Kasumi-1 (cell line): ENCODE measurements at places on chromosomes 13 and 19.

DNA sequence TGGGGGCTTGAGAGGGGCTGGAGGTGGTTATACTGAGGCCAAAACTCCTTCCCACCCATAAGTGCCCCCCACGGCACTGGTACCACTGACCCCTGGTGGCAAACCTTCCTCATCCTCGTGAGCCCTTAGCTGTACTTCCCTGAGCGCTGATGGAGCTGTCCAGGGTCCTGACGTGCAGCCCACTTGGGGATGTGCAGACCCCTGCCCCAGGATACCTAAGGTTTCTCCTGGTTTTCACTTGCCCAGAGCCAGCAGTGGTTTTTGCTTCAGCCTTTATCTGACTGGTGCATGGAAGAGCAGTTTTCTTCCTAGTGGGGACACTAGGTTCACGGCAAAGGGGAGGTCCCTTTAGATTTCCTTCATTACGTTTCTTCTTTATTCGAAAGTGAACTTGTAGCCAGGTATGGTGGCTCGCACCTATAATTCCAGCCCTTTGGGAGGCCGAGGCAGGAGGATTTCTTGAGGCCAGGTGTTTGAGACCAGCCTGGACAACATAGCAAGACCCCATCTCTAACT, 28.7 kb upstream of the KCTD15 start:
- DNase-seq: peak; percentile 40

DNA sequence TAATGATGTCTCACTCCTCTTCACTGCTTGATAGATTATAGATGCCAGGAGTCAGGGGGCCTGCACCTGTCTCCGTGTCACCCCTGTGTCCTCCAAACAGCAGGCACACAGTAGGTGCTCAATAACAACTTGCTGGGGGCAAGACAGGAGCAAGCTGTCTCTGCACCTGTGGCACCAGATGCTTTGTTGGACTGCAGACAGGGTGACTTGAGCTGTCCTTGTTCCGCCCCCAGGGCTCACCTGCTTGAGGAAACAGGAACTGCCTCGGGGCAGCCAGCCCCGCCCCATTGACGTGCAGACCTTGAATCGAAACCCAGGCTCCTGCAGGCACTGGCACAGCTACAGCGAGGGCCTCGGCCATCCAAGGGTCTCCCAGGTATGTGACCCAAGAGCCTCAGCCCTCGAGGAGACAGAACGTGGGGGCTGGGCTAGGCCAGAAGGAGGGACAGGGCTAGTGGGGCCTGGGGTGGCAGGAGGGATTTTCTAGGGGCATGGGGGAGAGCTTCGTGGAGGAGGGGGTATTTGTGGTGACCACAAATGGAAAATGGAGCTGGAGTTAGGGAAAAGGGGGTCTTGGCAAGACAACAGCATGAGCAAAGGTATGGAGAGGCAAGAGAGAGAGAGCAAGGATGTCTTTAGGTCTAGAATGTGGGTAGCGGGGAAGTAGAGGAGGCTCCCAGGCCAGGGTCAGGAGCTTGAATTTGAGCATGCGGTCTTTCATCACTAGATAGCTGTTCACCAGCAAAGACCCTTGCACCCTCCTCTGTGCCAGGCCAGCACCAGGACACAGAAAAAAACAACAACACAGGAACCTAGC, at the start of gene HSH2D:
Gene HSH2D (plus strand): TSS at position 287 of the 817 bp plus-strand sequence. CDS start 5,066 bp downstream, outside the sequence.
- DNase-seq: no peak

GRCh38 chr13:108342369-108343289, 73.1 kb downstream of the TNFSF13B start:
- peak; percentile 78 for DNase-seq

- DNase-seq: peak; percentile 7
Observed at GRCh38 chr13:45595965-45596364, 19.6 kb downstream of the ERICH6B start.

DNA sequence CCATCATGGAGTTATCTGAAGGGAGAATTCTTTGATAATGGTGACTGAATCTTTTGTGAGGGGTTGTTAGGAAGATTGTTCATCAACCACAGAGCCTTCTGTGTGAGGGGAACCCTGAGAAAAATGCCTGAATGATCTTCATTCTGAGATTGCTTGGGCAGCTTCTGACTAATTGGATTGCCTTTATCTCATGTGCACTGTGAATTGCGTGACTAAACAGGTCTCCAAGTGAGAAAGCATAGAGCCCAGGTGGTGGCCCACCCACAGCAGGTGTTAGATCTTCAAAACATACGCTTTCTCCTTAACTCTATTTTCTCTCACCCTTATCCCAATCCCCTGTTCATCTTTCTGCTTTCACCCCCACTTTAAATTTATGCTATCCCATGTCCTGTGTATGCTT, 58.3 kb downstream of the DOCK9 start:
- no peak for DNase-seq

GRCh38 chr19:1618157-1619093, 13.2 kb upstream of the UQCR11 start:
- peak; percentile 13 for DNase-seq

DNA sequence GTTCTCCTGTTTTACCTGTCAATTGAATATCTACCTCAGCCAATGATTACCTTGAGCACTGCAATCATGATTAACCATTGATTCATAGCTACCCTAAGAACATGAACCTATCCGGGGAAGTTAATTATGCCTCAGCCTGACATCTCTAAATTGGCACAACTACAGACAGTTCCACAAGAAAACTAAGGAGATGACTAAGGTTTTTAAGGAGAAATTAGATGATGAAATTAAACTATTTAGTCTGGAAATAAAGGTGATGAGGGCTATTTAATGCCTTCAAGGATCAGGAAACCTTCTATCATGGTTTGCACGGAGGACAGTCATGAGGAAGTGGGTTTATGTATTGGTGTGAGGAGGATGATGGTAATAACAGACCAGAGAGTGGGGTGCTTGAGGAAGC, 203.4 kb downstream of the COL4A1 start:
- DNase-seq: no peak

DNA sequence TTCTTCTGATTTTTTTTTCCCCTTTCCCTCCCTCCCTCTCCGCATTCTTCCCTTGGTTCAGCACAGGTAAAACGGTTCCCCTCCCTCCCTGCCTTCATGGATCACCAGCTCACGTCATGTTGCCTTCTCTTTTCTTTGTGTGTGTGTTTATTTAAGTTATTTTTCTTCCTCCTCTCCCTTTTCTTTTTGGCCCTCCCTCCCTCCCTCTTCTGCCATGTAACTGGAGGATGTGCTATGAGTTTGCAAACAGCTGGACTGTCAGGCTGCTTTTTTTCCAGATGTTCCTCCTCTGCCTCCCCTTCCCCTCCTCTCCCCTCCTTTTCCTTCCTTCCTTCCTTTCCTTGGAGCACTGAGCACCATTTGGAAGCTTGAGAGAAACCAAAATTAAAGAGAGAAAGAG, 2.0 kb downstream of the LENG9 start:
- peak; percentile 26 for DNase-seq

GRCh38 chr13:33284916-33285315, 639 bp downstream of the STARD13 start:
- DNase-seq: no peak

- no peak for DNase-seq
Observed at GRCh38 chr13:24742294-24742693, 21.7 kb upstream of the RNF17 start.

DNA sequence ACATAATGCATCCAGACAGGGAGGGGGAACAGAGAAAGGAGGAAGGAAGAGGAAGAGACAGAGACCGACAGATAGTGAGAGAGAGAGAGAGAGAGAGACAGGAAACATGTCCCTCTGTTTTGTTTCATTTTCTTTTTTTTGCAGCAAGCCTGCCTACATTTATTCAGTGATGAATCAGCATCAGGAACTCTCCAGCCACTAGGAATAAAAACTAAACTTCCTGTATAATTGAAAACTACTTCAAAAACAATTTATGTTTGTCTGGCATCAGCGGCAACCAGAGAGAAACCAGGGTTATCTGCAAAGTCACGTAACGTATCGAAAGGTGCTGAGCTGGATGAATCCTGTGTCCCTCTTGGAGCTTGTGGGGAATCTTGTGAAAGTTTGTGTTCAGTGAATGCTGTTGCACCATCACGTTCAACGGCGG, 148.6 kb upstream of the SOX21 start:
- no peak for DNase-seq

DNA sequence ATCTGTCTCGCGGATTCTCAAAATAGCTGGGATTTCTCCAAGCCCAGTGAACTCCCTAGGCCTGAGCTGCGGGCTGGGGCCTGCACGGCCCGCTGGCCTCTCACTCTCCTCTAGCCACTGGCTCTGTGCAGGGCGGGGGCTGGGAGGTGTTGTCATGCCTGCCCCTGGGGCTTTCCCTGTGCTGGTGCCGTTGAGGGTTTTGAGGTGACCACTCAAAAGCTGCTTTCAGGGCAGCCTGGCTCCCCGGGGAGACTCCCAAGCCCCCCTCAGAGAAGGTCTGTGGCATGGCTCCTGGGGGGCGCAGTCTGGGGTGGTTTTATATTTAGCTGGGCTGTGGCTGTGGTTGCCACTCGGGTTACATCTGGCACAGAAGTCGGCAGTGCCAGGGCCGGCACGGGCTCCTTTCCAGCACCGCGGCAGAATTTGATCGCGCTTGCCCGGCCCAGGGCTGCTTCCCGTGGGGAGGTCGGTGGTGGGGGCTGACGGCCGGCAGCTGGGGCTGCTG, 10.0 kb downstream of the NDUFB7 start:
- DNase-seq: no peak

GRCh38 chr13:91946498-91947070, 548.2 kb downstream of the GPC5 start:
- peak; percentile 31 for DNase-seq

DNA sequence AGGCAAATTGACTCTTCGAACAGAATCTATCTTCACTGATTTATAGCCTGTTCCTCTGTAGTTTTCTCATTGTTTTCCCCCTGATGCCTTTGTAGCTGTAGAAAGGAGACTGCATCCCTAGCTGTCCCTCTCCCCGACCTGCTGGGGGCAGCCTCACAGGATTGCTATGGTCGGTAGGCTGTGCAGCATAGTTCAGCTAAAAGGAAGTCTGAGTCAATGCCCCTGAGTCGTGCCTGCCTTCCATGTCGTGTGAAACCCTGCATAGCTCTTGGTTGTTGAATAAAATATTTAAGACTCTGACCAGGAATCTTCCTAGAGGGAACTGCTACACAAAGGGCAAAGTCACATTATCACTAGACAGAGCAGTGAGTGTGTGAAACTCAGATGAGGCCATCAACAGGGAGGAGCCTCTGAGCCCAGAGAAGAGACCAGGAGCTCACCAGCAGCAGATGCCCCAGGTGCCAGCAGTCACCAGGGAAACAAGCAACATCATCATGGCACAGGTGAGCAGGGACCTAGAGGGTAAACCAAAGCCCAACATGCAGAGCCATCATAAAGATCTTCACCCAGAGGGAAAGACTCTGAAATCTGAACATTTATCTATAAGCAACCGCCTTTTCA, 108.4 kb upstream of the NBEA start:
- DNase-seq: no peak

- no peak for DNase-seq
Observed at GRCh38 chr13:26168835-26169234, 53.3 kb downstream of the RNF6 start.

GRCh38 chr19:2048104-2048958, 2.7 kb downstream of the MKNK2 start:
- no peak for DNase-seq

GRCh38 chr19:1396019-1396767, 5.1 kb downstream of the GAMT start:
- DNase-seq: peak; percentile 54

- DNase-seq: no peak
Observed at GRCh38 chr13:28147495-28147894, 9.2 kb downstream of the PAN3 start.

GRCh38 chr13:106518512-106518911, 16.9 kb downstream of the EFNB2 start:
- DNase-seq: no peak

GRCh38 chr13:29187584-29187983, 367.4 kb downstream of the MTUS2 start:
- no peak for DNase-seq

DNA sequence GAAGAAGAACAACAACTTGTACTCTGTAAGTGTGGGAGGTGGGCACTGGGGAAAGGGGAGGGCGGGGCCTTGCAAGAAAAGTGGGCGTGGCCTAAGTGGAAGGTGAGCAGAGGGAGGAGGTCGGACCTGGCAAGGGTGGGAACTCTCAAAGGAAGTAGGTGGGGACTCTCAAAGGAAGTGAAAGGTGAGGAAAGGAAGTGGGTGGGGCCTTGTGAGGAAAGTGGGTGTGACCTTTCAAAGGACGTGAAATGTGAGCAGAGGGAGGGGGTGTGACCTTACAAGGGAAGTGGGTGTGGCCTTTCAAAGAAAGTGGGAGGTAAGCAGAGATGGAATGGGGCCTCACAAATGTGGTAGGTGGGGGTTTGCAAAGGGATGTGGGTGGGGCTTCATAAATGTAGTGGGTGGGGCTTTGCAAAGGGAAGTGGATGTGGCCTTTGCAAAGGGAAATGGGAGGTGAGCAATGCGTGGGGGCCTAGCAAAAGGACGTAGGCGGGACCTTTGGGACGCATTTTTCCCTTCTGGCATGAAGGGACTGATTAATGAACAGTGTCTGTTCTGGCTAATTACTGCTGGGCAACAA, 25.9 kb downstream of the ACSBG2 start:
- peak; percentile 82 for DNase-seq

GRCh38 chr19:19098084-19098702, 34.4 kb downstream of the SLC25A42 start:
- no peak for DNase-seq

DNA sequence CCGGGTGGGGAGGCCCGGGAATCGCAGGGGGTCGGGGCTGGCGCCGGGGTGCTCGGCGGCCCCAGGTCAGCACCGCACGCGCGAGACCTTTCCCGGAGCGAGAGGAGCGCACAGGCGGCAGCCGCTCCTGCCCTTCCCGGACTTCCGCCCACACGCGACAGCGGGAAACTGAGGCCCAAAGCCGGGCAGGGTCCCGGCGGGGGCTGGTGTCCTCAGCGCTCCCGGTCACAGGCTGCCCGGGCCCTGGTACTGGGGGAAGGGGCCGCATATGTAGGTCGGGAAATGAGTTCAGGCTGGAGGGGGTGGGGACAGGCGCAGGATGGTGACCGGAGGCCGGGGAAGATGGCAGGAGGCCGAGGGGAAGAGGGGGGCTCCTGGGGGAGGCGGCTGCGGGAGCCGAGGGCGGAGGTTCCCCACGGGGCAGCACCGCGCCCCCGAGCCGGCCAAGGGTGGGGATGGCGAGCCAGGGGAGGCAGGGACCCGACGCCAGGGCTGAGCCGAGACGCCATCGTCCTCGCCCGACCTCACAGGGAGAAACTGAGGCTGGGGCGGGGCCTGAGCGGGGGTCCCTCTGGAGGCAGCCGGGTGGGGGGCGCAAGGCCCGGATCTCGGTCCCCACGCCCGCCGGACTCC, 662 bp downstream of the CBARP start:
- DNase-seq: no peak

DNA sequence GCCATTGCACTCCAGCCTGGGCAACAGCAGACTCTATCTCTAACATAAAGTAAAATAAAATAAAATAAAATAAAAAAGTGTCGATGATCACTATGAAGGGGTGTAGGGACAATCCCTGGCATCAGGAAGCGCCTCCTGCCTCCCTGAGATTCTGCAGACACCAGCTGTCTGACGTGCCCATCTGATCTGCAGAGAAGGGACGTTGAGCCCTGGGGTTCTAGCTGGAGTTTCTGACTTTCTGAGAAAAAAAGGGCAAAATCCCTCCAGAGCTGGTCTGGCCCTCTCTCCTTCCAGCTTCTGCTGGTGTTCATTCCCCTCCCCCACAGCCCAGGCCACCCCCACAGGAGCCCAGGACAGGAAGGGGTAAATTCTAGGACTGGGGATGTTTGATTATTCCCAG, 2.4 kb upstream of the ADGRE5 start:
- no peak for DNase-seq

- DNase-seq: no peak
Observed at GRCh38 chr13:74073274-74073673, 60.9 kb downstream of the KLF12 start.
